SJSA1 (cell line): ENCODE measurements at places on chromosomes 1 and 21.

- DNase-seq = no peak
These were observed 8.2 kb upstream of the IL22RA1 start for GRCh38 chr1:24151175-24151533.

GRCh38 chr1:93607814-93608186 is 73.8 kb downstream of the BCAR3 start:
- DNase-seq = no peak

DNA sequence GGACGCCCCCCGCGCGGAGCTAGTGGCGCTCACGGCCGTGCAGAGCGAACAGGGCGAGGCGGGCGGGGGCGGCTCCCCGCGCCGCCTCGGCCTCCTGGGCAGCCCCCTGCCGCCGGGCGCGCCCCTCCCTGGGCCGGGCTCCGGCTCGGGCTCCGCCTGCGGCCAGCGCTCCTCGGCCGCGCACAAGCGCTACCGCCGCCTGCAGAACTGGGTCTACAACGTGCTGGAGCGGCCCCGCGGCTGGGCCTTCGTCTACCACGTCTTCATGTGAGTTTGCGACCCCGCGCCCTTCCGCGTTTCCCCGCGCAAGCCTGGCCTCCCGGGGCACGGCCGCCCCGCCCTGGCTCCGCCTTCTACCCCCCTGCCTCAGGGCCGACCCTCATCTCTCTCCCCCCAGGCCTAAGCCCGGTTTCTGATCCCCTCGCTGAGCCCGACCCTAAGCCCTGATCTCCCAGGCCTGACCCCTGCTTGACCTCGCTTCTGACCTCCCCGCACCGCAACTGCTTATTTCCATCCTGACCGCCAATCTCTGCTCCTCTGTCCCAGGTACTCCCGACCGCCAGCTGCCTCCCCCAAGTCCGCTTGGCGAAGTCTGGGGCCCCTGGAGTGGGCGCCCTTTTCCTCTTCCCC is 669 bp downstream of the KCNQ4 start:
- no peak for DNase-seq

GRCh38 chr1:160467576-160467975 is 55.5 kb downstream of the SLAMF6 start:
- DNase-seq = no peak

- no peak for DNase-seq
These were observed 135.4 kb downstream of the LMO4 start for GRCh38 chr1:87464022-87464490.

- no peak for DNase-seq
These were observed 12.0 kb downstream of the GSTM3 start for GRCh38 chr1:109728870-109729269.

- DNase-seq = peak; percentile 63
These were observed 14.7 kb downstream of the MTHFR start for GRCh38 chr1:11790880-11791715.

- DNase-seq = no peak
These were observed 44.1 kb downstream of the ITSN1 start for GRCh38 chr21:33686386-33686785.
